Keratinocyte (primary cell): ENCODE measurements at places on chromosomes 4 and X. TPM values are rescaled to one million over a fixed set of nuclear protein-coding genes. Genes with fewer than 3 reads are reported as not detected.

Gene INPP4B
- 33.6 to 66.4 TPM (median 50.2 TPM) in 3 replicates for polyA plus RNA-seq

Gene SLC10A4
- 0.07 TPM in 1 of 3 replicates, not detected in the others for polyA plus RNA-seq

Gene BEX1
- polyA plus RNA-seq = 2.5 to 24.6 TPM (median 6.4 TPM) in 3 replicates

Gene CYP2U1
- 2.6 to 3.7 TPM (median 3.4 TPM) in 3 replicates for polyA plus RNA-seq

Gene BANK1
- 0.08 to 0.25 TPM (median 0.22 TPM) in 3 replicates for polyA plus RNA-seq

Gene POU3F4
- polyA plus RNA-seq = not detected in 3 replicates

Gene BMPR1B
- polyA plus RNA-seq = 0.86 to 1.0 TPM (median 0.89 TPM) in 3 replicates

Gene ACE2
- 0.34 to 0.99 TPM (median 0.51 TPM) in 3 replicates for polyA plus RNA-seq

Gene TRIM61
- polyA plus RNA-seq = 0.29 to 0.58 TPM (median 0.45 TPM) in 3 replicates

Gene ARHGEF6
- 0.09 to 0.42 TPM (median 0.18 TPM) in 3 replicates for polyA plus RNA-seq

Gene PSMD10
- 65.3 to 89.3 TPM (median 70.2 TPM) in 3 replicates for polyA plus RNA-seq

Gene GCNA
- polyA plus RNA-seq = 0.46 to 1.2 TPM (median 1.0 TPM) in 3 replicates

Gene GLRB
- polyA plus RNA-seq = 0.77 to 1.0 TPM (median 0.80 TPM) in 3 replicates

Gene RNF128
- polyA plus RNA-seq = 14.7 to 24.0 TPM (median 20.1 TPM) in 3 replicates

Gene PPP4R3C
- polyA plus RNA-seq = not detected in 3 replicates

Gene F11
- polyA plus RNA-seq = not detected in 3 replicates

Gene GK2
- not detected in 3 replicates for polyA plus RNA-seq

Gene PPARGC1A
- polyA plus RNA-seq = 0.08 to 0.18 TPM (median 0.14 TPM) in 3 replicates

Gene SMIM10
- 0.04 TPM in 1 of 3 replicates, not detected in the others for polyA plus RNA-seq

Gene CENPI
- 2.4 to 10.5 TPM (median 5.7 TPM) in 3 replicates for polyA plus RNA-seq
